Skin of body (tissue), 3 donors: ENCODE measurements at places on chromosomes 16 and 17. TPM values are rescaled to one million over a fixed set of nuclear protein-coding genes. Genes with fewer than 3 reads are reported as not detected.

DNA sequence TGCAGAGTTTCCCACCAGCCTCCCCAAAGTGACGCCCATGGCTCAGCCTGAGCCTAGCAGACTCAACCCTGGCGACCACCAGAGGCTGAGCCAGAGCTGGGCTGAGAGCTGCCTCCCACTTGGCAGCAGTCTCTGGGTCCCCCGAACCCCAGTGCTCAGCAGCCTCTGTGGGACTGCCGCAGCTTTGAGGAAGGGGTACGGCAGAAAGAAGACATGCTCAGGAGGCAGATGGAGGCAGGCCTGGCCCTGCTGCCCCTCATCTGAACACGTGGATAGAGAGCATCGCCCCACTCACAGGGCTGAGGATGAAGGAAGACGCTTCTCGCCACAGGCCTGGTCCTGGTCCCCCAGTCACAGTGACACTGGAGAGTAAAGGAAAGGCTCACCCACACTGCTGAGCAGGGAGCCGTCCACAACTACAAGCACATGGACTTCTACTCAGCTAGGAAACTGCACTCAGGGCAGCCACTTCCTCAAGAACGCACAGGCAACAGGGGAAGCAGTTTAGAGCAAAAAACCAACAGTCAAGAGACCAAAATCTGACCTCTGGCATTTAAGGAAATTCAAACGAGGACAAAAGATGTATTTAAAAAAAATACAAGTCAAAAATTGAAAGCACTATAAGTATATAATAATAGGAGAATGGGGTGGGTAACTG lies 45.2 kb upstream of the GSG1L start:
- DNase-seq = no peak

GRCh38 chr17:42276359-42276608 lies at the start of gene STAT5B:
TSS of gene STAT5B (minus strand) at chr17:42276391. CDS start at chr17:42232127, 44,264 bp downstream.
- peak; percentile 64 for DNase-seq

DNA sequence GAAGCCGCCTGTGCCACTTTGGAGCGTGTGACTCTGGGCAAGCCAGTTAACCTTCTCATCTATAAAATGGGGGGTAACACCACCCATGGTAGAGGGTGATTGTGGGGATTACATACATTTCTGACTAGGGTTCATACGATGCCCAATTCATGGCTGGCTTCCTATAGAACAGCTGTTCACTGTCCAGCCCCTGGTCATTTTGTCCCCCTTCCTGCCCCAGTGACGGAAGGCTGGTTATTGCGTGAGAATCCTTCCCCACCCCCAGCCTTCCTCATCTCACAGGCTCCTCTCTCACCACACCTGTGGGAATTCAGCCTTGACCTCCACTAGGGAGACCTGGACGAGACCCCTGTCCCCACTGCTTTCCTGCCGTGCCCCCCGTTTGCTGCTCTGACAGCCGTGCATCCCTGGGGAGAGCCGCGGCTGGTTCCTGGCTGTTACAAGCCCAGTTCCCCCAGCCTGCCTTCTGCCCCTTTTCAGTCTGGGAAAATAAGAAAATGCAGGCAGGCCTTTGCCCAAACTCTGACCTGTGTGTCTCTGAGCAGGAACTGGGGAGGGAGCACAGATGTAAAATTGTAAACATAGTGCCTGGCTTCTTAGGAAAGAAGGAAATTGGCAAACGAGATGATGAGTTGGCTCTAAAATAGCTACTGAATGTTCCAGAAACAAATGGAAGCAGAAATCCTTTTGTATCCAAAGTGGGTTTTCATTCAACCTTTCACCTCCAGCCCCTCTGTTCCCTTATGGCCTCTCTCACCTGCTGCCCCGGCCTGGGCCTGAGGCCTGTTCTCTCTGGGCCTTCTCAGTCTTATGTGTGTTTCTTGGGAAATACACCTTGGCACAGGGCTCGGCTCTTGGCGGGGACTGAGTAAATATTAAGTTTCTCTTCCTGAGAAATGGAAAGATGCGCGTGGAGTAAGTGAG lies 67.3 kb downstream of the OR1D5 start:
- no peak for DNase-seq

DNA sequence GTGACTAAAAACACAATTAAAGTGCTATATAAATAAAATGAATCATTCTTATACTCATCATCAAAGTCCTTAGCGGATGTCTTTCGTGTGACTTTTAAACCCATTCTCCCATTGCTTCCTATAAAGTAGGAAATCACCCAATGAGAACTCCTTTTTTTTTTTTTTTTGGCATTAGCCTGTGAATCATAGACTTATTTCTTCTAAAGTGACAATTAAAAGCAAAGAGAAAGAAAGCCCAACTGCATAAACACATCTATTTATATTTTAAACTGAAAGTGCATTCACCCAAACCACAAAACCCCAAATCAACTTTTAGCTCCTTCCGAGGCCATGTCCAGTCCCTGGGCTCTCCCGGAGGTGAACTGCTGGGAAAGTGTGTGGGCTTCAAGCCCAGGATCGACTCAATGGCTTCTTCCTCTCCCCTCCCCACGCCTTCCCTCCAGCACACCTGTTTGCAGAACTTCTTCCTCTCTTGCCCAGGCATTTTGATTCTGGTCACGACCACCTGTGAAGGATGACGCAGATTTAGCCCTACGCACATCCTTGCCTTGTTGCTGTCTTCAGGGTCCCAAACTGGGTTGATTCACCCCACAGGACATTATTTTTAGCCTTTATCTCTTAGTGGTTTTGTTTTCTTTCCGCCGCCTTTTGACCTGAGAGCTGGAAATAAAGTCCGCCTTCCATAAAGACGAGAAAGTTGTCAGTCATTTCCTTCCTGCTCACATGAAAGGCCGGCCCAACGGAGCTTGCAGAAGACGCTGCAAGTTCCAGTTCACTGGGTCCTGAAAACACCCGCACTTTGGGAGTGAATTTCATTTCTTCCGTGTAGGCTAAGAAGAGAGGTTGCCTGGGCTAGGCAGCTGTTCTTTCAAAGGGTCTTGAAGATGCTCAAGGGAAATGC lies 166.8 kb downstream of the MAP2K6 start:
- DNase-seq = no peak

- DNase-seq = no peak
Observed at GRCh38 chr16:85301231-85301630, 189.0 kb upstream of the CIBAR2 start.

DNA sequence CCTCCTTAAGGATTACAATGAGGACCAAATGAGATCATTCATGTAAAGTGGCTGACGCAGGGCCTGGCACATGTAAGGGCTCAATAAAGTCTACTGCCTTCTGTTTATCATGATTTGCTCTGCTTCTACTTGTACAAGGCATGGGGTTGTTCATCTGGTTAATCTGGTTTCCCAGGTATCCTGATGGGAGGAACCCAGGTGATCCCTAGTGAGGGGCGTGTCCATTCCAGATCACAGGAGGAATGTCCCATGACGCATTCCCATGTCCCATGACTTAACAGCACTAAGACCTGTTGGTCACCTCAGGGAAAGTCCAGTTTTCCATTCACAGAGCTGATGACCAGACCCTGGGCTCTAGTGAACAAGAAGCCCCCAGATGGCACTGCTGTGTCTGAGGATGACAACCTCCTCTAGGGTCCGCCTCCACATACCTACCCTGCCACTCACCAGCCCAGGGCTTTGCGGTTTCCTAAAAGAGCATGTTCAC lies 11.5 kb upstream of the TPPP3 start:
- DNase-seq = no peak

DNA sequence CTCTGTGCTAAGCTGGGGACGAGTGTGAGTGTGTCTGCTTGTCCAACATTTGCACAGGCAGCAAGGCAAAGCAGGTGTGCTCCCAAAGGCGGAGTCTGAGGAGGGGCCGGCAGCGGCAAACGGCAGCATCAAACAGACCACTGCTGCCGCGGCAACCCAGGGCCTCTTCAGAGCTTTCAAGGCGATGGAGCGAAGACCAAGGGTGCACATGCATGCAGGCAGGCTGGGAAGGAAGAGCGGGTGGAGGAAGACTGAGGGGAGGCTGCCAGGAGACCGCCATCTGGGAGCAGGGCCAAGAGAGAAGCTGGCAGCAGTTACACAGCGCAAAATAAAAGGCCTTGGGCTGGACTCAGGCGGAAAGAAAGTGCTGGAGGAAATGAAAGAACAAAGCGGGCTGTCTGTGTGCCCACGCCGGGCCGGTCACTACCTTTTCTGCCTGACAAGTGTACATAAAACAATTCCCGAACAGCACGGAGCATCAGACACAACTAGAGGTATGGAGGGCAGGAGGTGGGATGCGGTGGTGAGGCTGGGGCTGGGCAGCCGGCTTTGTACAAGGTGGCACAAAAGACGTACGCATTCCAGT lies 8.5 kb downstream of the TIMM22 start:
- peak; percentile 42 for DNase-seq

DNA sequence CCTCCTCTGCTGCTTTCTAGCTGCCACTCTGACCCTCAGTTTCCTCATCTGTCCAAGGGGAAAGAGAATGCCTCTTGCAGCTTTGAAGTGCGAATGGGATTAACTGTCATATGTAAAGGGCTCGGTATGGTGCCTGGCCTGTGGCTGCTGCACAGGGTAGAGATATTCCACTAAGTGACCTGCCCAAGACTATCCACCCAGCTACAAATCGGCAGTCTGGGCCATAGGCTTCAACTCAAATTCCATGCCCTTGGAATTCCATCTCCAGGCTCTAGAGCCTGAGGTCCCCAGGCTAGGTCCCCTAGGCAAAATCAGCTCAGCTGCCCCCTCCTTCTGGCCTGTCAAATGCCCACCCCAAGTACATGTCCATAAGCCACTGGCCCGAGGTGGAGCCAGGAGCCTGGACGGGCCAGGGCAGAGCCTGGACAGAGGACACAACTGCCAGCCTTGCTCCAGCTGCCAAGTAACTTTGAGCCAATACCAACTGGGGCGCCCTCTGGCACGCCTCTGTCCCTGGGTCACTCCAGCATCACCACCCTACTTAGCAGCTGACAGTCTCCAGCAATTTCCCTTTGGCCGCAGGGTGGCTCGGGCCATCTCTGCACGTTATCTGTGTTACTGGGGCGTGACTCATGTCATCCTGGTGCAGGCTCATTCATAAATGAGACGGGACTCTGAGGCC lies 57.2 kb downstream of the SDK2 start:
- no peak for DNase-seq

DNA sequence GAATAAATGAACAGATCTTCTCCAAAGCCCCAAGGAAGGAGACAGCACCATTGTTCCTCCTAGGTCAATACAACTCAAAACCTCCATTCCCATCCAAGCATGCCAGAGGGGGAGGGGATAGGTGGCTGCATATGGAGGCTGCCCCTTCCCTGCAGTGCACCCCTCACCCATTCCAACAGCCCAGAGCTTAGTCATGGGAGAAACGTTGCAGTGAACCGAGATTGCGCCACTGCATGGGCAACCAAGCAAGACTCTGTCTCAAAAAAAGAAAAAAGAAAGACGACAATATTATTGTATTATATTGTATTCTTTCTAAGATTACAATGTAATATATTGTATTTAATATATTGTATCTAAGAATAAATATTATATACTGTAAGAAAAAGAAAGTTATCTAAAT lies 36.4 kb upstream of the CD300E start:
- DNase-seq = no peak

DNA sequence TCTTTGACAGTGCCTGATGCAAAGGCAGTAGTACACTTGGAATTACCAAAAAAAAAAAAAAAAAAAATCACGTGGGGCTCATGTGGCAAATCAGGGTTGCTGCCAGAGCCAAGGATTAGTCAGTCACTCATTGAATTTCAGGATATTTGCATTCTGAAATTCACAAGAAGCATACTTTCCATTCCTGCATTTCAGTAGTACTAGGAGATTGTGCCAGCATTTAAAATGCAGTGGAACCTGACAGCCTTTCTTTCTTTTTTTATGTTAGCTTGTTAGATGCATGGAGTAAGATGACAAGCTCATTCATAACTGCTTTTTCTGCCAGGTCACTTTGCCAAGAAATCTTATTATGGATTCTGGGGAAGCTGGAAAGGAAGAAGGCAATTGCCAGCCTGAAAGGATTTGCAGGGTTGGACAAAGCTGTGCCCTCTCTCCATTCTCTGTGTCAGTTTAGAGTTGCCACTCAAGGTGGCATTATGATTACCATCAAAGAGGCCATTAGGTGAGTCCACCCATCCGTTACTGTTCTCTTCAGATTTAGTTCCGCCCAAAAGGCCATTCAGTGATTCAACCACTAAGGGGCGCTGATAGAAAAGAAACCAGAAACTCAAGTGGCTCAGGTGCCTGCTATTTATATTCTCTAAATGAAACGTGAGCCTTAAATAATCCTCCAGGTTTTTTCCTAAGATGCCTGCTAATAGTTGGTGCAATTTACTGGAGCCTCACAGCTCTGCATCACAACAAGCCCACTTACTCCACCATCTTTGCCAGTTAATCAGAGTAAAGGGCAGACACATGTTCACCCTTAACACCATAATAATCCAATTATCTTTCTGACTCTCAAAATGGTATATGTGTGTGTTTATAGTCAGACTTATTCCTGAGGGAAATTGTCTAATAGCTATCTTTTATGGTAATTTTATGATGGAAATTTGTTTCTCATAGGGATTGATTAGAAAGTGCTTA lies 59.0 kb downstream of the TANGO6 start:
- no peak for DNase-seq

DNA sequence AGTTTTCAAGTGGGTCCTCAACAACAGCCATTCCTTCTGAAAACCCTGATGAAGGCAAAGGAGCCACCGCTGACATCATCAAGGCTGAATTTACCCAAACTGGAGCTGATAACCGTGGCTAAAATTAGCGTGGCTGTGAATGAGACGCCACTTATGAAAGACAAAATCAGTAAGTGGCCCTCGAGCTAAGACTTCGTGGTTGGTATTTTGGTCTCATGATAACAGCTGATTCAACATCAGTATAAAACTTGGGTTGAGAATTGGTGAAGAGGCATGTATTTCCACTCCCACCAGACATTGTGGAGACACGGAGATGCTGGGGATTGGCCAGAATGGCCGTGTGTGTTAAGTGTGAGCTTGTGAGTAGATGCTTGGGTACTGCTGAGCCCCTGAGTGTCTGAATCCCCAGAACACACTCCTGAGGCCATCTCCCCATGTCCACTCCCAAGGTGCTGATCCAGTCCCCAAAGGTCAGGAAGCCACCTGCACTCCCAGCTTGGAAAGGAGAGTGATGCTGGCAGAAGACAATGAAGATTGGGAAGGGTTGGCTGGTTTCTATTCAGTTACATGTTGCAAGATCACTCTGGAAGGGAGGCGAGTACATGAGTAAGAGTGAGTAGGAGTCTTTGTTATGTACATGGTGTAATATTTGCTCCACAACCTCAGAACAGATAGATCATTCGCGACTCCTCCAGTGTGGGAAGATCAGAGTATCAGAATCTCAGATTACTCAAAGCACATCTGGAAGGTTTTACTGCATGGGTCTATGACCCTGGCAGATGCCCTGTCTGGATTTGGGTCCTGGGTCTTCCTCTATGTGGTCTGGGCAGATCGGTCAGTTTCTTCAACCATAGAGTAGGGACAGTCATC lies 207.7 kb downstream of the HS3ST3A1 start:
- DNase-seq = no peak

GRCh38 chr17:28372945-28373274 lies 1.4 kb downstream of the SARM1 start:
- no peak for DNase-seq

- DNase-seq = no peak
Observed at GRCh38 chr16:86042996-86043725, 144.2 kb downstream of the IRF8 start.

GRCh38 chr16:56800355-56800754 lies 64.7 kb upstream of the SLC12A3 start:
- DNase-seq = no peak

CRHR1 gene
- total RNA-seq = 0.39 TPM

ZNF267 gene
- 17.7 TPM for total RNA-seq

CDH5 gene
- total RNA-seq = 28.5 TPM

VKORC1 gene
- total RNA-seq = 37.4 TPM

EMC8 gene
- 12.3 TPM for total RNA-seq

RSKR gene
- 13.9 TPM for total RNA-seq

DCXR gene
- total RNA-seq = 33.4 TPM
